ENCODE measurements at places on chromosomes 5 and 9.
A peak's percentile ranks its signal among the peaks of the same experiment; 100 is the strongest.

- DNase-seq: no peak
These were observed 914.4 kb upstream of the ACO1 start for GRCh38 chr9:31470051-31470450.

DNA sequence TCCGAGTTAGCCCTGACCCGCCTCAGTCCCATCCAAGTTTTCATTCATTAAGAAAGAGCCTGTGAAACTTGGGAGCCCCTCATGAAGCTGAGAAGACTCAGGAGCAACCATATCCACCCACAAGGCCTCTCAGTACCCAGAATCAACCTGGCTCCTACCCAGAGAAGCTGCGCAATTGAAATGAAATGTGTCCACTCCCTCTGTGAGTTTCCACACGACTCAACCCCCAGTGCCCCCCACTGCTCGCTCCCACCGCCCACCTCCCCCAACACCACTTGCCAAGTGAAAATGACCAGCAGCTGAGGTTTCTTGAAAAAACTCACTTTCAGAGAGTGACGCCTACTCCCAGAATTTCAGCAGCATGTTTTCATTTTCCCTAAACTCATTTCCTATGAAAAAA is 104.6 kb downstream of the CDK5RAP2 start:
- DNase-seq: no peak

DNA sequence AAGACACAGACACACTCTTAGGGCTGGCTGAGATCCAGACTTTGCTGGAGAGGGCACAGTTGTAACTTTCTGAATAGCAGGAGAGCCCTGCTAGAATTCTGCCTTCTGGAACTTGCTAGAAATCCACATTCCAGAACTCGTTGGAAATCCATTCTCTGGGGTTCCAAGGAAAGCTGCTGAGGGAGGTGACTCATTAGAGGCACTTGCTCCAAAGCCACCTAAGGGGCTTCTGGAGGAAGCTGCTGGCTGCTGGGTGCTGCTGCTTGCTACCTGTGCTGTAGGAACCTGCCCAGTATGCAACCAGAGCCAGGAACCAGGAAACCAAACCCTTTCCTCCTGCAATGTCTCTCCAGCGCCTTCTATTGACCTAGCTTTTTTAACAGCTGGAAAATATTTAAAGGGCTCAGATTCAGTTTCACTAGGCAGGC is 4.1 kb upstream of the TLE4 start:
- DNase-seq: no peak

- DNase-seq: no peak
These were observed 8.7 kb upstream of the RANBP6 start for GRCh38 chr9:6024035-6024554.

GRCh38 chr5:39422728-39423285 is 2.0 kb downstream of the DAB2 start:
- DNase-seq: no peak

GRCh38 chr5:126872561-126873354 is 95.8 kb downstream of the LMNB1 start:
- DNase-seq: no peak

DNA sequence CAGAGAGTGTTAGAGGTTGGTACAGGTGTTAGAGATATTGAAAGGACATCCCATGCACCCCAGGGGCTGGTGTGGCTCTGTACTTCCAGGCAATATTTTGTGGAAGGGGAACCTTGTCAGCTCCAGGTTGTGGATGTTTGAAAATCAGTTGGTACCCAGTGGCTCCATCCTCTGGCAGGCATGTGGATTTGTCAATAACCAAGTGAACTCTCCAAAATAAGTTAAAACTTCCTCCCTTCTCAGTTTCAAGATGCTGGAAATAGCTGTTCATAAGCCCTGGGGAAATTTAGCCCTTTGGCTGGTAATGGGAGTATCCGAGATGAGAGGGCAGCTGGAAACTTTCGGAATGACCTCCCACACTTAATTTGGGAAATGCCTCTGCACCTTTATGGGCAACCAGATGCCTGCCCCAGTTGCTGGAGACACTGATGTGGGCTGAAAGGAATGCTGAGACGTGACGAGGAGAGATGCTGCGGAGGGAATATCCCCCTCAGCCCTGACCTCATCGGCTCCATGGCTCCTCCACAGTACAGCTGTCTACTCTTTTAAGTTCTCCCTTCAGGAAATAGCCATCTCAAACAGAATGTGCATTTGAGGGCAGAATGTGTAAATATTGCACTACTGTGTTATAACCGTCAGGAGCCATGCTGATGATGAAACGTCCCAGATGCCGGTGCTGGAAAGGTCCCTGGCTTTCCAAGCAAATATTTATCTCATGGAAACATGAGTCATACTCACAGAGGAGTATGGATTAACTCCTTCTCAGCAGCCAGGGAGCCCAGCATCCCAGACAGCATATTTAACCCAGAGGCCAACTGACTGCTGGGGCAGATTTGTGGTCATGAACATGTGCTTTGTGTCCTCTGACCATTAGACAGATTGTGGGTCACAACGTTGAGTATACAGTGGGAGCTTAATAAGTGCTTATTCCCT is 29.5 kb downstream of the TGFBI start:
- peak; percentile 54 for DNase-seq

- no peak for DNase-seq
These were observed 36.1 kb downstream of the TAF11L14 start for GRCh38 chr5:17670353-17670752.

GRCh38 chr5:134240421-134240962 is 14.6 kb upstream of the PPP2CA start:
- no peak for DNase-seq

GRCh38 chr9:98120476-98120875 is 1.5 kb upstream of the TRIM14 start:
- DNase-seq: peak; percentile 57

DNA sequence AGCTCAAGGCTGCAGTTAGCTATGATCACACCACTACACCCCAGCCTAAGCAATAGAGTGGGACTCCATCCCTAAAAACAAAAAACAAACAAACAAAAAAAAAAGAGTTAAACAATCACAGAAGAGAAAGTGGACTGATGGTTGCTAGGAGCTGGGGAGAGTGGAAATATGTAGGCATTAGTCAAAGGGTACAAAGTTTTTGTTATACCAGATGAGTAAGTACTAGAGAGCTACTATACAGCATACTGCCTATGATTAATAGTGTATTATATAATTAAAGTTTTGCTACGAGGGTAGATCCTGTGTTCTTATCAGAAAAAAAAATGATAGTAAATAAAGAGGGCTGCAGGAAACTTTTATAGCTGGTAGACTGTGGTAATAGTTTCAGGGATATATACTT is 538.6 kb downstream of the ELAVL2 start:
- no peak for DNase-seq

DNA sequence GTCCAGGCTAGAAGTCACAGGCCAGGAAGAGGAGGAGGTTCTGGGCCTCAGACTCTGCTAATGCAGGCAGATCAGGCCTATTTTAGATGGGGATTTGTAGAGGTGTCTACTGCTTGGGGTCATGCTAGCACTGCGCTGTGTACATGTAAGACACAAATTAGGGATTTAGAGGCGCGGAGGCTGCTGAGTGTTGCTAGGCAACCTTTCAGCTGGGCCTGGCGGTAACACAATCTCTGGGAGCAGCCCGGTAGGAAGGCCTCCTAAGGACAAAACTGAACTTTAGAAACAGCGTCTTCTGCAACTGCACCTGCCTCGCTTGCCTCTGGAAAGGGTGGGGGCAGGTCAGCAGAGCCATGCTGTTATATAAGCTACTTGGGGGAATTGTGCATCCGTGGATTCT is 147.9 kb downstream of the MACROH2A1 start:
- DNase-seq: no peak

DNA sequence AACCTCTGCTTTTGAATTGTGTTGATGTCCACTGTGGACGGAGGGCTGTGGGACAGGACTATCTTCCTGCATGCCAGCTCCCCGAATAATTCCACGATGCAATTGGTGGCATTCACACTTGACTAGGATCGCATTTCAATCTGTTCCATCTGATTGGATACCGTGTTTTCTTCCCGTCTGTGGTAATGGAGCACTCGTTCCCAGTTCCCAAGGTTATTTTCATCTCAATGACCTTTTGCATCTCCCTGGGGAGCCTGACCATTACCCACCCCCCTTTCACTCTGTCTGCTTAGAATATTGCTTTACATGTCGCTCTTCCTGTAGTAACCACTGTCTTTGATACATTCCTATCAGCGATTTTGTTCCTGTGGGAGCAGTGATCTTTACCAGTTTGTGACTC is 402.2 kb upstream of the WWC1 start:
- DNase-seq: no peak

GRCh38 chr9:83491995-83492394 is 46.2 kb downstream of the FRMD3 start:
- no peak for DNase-seq

- no peak for DNase-seq
These were observed 6.5 kb downstream of the LVRN start for GRCh38 chr5:115968770-115969169.

- no peak for DNase-seq
These were observed 14.6 kb downstream of the PLEKHG4B start for GRCh38 chr5:106587-106986.

DNA sequence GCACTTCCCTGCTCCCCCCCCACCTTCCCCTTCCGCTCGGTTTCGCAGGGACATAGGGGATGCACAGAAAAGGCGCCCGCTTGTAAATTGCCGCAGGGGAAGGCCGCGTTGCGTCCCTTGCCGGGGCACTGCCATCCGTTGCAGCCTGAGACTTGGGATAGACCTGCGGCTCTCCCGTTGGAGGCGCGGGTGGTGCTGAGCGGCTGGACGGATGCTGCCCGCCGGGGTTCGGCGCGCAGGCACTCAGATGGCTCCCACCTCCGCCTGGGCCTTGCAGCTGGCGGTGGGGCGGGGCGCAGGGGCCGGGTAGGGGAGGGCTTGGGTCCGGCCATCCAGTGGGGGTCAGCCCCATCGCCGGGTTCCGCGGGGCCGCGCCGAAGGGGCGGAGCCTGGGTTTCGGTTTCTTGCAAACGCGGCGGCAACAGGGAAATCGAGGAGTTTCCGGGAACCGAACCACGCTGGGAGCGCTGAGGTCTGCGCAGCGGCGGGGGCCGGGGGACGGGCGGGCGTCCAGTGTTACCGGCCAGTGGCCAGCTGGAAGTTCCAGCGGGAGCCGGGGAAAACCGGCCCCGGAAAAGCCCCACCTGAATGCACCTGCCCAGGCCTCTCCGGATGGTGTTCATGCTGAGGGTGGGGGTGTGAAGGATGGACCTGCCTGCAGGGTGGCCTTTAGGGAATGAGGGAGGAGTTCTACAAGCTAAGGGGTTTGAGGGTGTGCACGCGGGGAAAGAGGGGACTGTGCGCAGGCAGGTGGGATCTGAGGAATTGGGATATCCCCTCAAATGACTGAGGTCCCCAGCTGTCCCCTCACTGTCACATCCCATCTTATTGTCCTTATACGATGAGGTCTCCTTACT is 6.3 kb upstream of the IRF1 start:
- DNase-seq: peak; percentile 95

- DNase-seq: no peak
These were observed 178.8 kb upstream of the CDH10 start for GRCh38 chr5:24823625-24824024.

DNA sequence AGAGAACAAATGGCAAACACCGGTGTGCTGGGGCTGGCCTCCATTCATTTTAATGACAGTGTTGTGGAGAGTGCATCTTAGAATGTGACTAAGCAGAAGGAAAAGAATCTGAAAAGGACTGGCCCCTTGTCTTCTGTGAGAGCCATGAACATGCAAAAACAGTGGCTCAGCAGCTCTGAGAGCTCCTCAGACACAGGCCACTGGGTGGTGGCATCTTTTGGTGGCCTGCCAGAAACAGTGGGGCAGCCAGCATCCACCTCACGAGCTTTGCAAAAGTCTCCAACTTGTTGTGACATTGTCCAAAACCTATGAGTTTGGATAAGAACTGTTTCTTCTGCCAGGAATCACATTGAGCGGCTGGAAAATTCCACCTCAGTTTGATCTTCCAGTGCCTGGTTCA is 233.4 kb downstream of the NR3C1 start:
- DNase-seq: no peak

GRCh38 chr9:12656803-12657202 is 36.4 kb upstream of the TYRP1 start:
- DNase-seq: no peak

- no peak for DNase-seq
These were observed 226.1 kb upstream of the PIK3R1 start for GRCh38 chr5:67989456-67989855.

DNA sequence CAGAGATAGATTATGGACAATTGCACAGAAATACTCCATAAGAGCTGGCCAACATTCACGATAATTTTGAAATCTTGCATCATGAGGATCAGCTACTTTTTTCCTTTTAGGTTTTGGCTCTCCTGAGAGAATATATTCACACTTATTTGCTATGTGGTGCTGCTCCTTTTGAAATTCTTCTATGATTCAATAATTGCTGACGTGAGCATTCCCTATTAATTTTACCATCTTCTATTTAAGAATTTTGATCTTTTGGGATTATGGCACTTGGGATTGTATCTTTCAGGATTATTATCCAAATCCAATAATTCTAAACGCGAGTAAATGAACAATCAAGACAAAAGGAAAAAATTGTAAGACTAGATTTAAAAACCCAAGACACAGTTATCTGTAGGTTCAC is 358.8 kb downstream of the ELAVL2 start:
- no peak for DNase-seq

- no peak for DNase-seq
These were observed 428.8 kb downstream of the CHSY3 start for GRCh38 chr5:130333089-130333488.

- DNase-seq: no peak
These were observed 217.3 kb upstream of the RASEF start for GRCh38 chr9:83280268-83280667.

DNA sequence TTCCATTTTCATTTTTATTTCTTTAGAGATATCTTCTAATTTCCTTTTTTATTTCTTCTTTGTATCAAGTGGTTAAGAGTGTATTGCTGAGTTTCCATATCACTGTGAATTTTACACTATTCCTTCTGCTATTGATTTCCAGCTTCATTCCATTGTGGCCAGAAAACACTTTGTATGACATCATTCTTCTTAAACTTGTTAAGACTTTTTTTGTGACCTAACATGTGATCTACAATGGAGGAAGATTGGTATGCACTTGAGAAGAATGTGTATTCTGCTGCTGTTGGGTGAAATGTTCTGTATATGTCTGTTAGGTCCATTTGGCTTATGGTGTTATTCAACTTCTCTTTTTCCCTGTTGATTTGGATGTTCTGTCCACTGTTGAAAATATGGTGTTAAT is 274.2 kb upstream of the PUM3 start:
- no peak for DNase-seq

DNA sequence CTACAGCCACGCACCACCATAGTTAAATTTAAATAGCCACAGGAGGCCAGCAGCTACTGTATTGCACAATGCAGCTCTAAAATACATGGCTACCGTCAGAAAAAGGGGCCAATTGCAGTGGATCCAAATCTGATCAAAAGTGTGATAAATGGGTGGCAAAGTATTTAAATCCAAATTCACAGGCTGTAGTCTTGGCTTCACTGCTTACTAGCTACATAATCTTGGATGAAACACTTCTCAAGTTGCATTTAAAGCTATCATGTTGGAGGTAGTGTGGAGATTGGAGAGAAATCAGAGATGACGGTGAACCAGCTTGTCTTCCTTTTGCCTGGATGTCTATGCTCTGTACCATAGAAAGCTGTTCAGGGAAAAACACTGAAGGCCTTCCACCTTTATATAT is 24.0 kb upstream of the SLC44A1 start:
- DNase-seq: no peak
